ENCODE measurements at places on chromosomes 2 and 18.

- no peak for DNase-seq
Observed at GRCh38 chr18:5058768-5059695, 138.0 kb downstream of the AKAIN1 start.

DNA sequence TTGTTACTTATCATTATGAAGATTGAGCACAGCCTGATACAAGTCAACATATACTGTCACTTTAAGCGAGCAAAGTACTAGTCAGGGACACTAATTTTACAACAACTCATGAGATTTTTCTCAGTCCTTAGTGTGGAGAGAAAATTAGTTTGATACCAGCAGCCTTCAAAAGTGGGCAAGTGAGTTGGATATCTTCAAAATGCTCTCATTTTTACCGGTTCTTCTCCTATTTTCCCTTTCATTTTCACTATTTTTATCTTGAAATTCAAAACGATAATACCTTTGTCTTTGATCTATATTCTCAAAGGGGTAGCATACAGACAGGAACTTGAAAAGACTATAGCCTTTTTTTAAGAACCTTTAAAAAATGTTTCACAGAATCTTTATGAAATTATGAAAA lies 52.0 kb upstream of the UBXN4 start:
- no peak for DNase-seq

DNA sequence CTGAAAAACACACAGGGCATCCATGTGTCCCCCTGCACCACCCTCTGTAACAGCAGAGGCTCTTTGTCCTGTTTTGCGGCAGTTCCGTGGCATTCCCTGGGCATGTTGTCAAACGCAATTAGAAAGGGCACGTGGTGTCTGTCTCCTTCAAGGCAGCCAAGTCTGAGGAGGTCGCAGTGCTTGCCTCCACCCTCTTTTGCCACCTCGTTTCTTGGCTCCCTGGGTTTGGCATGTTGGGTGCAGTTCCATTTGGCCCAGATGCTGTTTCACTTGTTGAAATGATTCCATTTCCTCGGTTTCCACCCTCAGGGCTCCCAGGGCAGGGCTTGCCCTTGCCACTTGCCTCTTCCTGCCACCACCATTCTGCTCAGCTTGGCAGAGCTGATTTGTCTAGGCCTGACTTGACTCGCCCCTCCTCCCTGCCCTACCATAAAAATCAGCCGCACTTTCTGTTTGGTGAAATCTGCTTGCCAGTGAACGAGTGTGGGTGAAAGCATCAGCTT lies 12.4 kb downstream of the CCL20 start:
- peak; percentile 52 for DNase-seq

DNA sequence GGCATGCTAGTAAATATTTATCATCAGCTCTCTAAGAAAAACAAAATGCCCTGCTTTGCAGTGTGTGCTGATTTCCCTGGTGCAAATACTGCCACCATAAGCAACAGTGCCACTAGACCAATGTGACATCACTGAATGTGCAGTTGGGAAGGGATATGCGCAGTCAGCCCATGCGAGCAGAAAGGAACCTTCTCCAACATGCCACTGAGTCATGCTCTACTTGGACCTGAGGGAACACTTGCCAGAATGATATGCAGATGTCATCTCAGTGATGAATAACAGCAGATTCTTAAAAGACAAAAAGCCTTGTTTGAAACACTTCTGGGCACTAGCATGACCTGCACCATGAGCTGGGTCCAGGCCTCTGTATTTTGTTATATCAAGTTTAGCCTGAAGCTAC lies 55.3 kb upstream of the REL start:
- no peak for DNase-seq

- no peak for DNase-seq
Observed at GRCh38 chr18:62497190-62497772, 25.5 kb upstream of the ZCCHC2 start.

GRCh38 chr2:233435436-233436190 lies 81.3 kb downstream of the DGKD start:
- DNase-seq = no peak

- no peak for DNase-seq
Observed at GRCh38 chr18:25180973-25181548, 170.9 kb downstream of the ZNF521 start.

DNA sequence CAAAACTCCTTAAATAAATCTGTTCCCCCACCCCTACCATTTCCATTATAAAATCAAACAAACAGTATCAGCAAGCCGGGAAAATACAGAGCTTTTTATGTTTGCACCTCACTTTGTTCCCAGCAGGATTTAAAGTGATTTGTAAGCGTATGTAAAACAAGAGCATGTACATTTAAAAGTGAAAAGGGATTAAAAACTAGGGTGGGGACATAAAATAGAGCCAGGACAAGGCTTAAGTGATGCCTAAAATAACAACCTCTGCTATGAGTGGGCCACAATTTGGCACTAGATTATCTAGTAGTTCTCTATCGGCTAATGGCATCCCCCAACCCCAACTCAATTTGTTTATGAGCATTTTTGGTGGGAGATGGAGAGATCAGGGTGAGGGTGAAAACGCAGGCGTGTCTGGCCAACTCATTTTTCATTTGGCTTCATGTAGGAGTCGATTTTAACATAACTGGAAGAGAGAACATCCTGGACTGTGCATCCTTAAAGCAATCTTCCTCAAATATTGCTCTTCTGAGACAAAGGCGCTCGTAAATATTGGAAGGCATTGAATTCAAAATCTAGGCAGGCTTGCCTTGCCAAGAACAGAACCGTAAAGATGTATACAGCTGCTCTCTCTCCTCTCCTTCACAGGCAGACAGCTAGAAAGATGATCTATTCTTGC lies 34.5 kb upstream of the TSPYL6 start:
- DNase-seq = no peak

GRCh38 chr2:234368861-234369261 lies 128.0 kb downstream of the ARL4C start:
- no peak for DNase-seq

- no peak for DNase-seq
Observed at GRCh38 chr2:119385466-119385865, 18.7 kb downstream of the DBI start.

GRCh38 chr18:46794607-46795006 lies 37.8 kb upstream of the ST8SIA5 start:
- no peak for DNase-seq

DNA sequence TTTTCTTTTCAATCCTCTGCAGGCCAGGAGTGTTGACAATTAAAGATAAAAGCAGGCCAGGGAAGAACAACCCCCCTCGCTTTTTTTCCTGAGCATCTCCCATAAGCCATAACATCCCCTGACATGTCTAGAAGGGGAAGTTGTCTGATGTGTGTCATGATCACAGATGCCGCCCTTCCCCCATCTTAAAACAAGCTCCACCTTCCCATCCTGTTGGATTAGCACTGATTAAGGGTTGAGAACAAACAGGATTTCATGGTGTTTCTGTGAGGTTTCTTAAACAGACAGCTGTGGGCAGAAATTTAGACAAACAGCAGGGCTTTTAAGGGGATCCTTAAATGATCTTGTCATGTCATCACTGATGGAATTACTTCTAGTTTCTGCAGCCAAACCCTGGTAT lies 59.4 kb upstream of the UPP2 start:
- DNase-seq = no peak

- DNase-seq = no peak
Observed at GRCh38 chr18:28736951-28737350, 560.0 kb upstream of the CDH2 start.

GRCh38 chr2:237202288-237203030 lies 116.8 kb downstream of the COPS8 start:
- DNase-seq = no peak

GRCh38 chr2:98502556-98503335 lies 58.1 kb downstream of the INPP4A start:
- DNase-seq = no peak

GRCh38 chr2:181426672-181427071 lies 30.5 kb upstream of the ITGA4 start:
- DNase-seq = no peak

DNA sequence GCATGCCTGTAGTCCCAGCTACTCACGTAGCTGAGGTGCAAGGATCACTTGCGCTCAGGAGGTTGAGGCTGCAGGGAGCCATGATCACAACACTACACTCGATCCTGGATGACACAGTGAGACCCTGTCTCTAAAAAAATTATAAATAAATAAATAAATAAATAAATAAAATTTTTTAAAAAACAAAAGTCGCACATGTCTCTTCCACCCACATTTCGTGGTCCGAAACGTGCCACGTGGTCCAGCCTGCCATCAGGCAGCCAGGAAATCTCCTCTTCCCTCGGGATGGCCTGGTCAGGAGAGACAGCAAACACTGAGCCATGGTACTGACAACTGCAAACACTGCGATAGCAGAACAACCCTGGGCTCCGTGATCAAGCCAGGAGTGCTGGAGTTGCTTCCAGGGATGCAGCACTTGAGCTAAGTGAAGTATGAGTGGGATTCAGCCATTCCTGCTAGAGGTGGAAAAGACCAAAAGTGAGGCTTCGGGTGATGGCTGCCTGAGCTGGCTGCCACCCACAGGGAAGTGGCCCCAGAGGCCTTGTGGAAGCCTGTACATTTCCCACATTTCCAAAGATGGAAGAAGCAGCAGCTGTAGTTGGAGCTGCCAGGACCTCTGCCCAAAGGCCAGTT lies 193.1 kb downstream of the SMAD2 start:
- no peak for DNase-seq

- peak; percentile 78 for DNase-seq
Observed at GRCh38 chr2:231680992-231681852, 27.1 kb upstream of the PTMA start.

GRCh38 chr18:29147944-29148343 lies 971.0 kb upstream of the CDH2 start:
- no peak for DNase-seq

DNA sequence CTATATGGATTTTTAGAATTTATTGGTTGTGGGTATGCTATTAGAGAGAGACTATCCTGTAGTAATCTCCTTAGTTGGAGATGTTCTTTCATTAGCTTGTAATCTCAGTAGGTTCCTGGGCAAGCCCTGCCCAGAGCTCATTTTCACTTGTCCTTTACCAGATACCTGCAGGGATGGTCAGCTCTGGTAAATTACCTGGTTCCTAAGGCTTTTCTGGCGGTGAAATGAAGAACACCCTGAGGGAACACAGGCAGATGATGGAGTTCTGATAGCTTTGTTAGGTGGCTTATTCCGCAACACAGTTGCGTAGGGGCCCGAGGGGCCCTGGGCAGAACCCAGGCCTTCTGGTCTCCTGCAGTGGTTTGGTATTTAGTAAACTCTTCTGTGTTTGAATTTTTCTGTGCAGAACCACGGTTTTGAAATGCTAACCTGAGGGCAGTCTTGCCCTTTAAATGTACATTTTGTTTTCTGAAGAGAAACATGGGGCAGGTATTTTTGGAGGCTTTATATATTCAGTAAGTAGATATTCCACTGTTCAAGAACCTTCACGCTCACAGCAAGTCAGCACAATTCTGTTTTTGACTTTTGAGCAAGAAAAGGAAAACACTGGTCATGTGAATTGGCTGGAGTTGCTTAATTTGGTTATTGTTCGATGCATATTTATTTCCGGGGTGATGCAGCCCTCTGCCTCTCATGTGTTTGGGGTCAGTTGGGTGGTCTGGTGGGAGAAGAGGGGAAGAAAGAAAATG lies 22.4 kb downstream of the ZNF532 start:
- DNase-seq = no peak

DNA sequence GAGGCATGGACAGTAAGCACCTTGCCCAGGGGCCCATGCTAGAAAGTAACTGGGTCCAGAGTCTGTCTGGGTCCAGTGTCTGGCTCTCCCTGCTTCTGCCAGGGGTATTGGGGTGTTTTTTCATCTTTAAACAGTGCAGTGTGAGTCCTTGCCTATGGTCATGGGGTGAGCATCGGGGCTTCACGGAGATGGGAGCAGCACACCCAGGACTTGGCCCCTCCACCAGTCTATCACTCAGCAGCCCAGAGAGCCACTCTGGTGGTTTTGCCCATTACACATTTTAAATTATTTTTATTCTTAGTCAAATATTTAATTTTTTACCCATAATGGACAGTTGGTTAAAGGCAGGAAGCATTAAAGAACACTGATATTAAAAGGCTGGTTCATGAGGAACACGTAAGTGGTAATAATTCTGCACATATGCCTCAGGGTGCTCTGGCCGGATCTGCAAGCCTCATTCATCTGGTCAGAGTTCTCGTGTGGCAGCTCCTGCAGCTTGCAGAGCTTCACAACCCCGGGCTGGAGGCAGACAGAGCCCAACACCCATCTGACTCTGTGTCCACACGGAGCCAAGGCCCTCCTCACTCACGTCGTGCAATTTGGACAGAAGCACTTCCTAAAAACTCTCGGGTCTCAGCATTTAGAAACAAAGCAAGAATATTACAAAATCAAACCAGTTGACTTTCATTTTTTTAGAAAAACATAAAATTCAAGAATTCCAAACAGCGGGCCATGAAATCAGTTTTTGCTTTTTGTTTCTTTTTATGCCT lies 204.1 kb downstream of the CTIF start:
- no peak for DNase-seq

- no peak for DNase-seq
Observed at GRCh38 chr2:148022351-148022750, 1.5 kb downstream of the MBD5 start.

- DNase-seq = no peak
Observed at GRCh38 chr2:226790431-226790830, 9.2 kb downstream of the IRS1 start.

- DNase-seq = no peak
Observed at GRCh38 chr18:56030060-56030459, 442.1 kb upstream of the TCF4 start.

DNA sequence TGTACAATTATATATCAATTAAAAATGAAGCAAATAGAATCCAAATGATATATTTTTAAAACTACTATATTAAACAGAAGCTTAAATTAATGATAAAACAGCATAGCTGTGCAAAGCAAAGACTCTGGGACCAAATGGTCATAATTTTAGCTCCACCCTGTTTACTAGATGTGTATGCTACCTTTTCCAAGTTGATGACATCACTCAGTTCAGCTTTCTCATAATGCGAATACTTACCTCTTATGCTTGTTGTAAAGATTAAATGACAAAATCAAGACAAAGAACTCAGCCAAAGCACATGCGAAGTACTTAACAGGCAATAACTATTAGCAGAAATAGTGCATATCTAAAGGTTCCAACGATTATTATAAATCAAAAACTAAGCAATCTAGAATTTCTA lies 51.6 kb downstream of the LNPK start:
- no peak for DNase-seq

DNA sequence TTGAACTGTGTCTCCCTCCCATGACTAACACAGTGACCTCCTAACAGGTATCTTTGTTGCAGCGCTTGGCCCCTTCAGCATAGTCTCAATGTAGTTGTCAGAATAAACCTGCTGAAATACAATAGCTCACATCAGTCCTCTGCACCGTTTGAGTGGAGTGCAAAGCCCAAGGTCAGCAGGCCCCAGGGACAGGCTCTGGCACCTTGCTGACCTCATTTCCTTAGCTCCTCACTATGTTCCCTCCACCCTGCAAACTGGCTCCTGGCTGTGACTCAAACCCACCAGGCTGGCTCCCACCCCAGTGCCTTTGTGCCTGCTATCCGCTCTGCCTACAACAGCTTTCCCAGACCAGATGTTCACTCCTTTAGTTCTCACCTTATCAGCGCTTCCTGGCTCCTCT lies 146.7 kb downstream of the LRATD1 start:
- DNase-seq = no peak

DNA sequence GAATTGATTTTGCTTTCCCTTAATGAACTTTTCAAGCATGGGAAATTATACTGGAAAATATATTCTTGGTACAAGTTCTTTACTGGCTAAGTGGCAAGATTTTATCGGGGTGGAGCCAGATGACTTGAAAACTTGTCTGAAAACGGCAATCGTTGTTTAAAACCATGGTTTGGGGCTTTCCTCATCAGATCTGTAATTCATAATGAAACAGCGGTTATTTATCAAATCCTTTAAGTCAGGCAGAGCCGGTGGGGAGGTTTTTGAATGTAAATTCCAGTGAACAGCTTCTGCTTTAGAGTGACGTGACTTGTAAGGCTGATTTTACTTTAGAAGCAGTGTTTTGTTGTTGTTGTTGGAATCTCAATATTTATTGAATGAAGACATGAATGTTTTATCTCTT lies 2.6 kb downstream of the SEC11C start:
- DNase-seq = no peak

Measured in amygdala (tissue), 56 donors.